ENCODE measurements at places on chromosomes 16 and 17. TPM values are rescaled to one million over a fixed set of nuclear protein-coding genes. Genes with fewer than 3 reads are reported as not detected.
A peak's percentile ranks its signal among the peaks of the same experiment; 100 is the strongest.

GRCh38 chr17:52532373-52532772 is 373.9 kb upstream of the CA10 start:
- no peak for DNase-seq

HSF4 gene
- total RNA-seq, result 28.7 TPM

- DNase-seq, result peak; percentile 6
These were observed 2.2 kb upstream of the EFTUD2 start for GRCh38 chr17:44901411-44901921.

- no peak for DNase-seq
These were observed 975.3 kb upstream of the SOX9 start for GRCh38 chr17:71145486-71145885.

KRT25 gene
- 0.05 TPM for total RNA-seq

DNA sequence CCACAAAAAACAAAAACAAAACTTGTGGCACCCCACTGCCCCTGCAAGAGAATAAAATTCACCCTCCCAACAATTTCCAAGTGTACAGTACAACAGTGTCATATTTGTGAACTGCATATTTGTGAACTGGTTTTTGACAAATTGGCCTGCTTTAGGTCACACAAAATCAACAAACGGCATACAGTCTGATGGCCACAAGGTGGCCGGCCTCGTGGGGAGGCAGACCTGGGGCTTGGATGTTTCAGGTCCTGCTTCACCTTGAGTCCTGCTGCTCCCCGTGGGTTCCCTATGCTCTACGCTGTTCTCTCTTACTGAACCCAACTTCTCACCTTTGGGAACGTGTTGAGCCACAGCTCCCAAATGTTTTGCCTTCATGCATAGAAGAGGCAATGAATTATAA is 102.2 kb downstream of the CDK5R1 start:
- DNase-seq, result peak; percentile 20

DNA sequence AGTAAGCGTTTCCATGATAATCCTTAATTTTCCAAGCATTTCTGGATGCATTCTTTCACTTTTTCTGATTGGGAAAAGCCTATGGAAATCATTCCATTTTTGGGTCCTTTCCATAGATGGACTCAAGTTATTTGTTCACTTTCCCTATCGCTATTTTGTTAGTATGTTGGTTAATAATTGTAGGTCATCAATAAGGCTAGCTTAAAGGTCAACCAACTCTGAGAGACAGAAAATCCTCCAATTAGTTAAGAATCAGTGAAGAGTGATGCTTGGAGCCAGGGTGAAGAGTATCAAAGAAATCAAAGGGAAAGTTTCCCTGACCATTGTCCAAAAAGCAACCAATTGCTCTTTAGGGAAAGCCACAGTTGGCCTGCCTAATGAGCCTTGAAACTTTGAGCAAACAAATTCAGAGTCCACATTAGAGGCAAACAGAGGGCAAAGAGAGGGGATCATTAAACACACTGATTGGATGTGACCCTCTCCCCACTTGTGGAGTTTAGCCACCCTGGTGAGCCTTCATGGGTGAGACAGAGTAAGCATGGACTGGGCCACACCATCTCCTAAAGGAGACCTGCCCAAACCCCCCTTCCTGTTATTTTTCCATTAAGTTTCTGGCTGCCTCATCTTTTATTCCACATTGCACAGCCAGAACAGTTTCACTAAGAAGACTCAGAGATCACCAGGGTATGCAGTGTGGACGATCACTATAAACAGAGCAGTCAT is 133.4 kb upstream of the DYNLRB2 start:
- DNase-seq, result no peak

DNA sequence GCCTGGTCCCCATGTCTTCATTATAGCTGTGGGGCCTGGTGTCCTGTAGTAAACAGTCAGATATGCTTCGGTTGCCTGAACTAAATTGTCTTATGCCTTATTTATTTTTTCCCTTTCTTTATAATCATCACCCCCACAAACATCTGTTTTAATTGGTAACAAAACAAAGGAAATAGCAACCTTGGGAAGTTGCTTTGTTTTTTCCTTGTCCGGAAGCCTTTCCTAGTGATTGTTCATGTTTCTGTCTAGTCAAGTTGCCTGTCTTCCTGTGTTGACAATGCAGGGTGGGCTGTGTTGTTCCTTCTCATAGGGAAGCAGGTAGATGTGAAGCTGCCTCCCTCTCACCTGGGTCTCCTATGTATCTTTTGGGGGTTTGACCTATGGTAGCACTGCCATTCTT is 16.7 kb downstream of the PGS1 start:
- no peak for DNase-seq

DNA sequence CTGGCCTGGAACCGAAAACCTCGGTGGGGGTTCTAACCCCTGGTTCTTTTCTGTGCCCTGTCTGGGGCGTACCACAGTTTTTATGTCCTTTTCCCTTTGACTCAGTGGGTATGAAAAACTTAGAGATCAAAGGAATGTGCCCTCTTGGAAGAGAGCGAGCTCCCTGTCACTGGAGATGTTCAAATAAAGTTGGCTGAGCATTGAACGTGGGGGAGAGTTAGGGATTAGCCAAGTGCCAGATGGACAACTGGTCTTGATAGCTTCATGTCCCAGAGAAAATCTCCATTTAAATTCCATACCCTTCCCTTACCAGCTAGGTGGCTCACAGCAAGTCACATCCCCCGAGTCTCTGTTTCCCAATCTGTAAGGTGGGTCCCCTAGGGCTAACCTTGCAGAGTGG is 9.5 kb downstream of the ADGRG1 start:
- no peak for DNase-seq

DNA sequence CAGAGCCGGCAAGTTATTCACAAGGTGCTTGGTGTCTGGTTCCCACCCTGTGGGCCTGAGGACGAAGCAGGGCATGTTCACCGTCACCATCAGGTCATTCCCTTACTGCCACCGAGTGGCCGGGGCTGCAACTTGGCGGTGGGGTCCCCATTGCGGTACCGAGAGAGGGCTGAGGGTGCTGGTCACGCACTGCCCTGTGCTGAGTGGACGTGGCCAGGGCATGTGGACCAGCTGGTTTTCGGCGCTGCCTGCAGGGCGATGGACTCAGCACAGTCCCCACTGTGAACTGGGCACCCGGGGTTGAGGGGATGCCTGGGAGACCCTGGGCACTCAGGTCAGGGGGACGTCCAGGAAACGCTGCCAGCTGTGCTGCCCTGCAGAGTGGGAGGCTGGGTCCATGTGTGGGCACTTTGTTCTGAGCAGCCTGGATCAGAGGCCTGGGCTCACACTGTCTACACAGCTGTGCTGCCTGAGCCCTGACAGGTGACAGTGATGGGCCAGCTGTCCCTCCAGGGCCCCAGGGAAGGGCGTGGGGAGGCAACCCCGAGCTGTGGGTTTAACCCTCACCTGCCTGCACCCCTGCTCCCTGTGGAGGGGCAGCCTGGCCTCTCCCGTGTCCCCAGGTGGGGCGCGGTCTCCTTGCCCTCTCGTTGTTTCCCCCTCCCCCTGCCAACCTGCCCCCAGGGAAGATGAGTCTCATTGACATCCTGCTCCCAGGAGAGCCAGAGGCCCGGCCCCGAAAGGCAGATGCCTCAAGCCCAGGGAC is 39.3 kb upstream of the GNG13 start:
- no peak for DNase-seq

PSMD3 gene
- 125 TPM for total RNA-seq

GNG13 gene
- not detected for total RNA-seq

GRCh38 chr17:79479876-79480275 is 131.0 kb downstream of the RBFOX3 start:
- DNase-seq, result no peak

DNA sequence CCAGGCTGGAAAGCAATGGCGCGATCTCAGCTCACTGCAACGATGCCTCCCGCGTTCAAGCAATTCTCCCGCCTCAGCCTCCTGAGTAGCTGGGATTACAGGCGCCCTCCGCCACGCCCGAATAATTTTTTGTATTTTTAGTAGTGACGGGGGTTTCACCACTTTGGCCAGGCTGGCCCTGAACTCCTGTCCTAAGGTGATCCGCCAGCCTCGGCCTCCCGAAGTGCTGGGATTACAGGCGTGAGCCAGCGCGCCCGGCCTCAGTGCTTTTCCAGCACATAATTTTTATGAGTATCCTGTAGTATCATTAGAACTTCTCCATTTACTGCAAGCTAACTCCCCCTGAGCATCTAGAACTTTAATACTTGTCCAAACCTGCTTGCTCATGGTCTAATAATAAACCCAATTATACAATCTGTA is 1.8 kb downstream of the UBE2G1 start:
- no peak for DNase-seq

DNA sequence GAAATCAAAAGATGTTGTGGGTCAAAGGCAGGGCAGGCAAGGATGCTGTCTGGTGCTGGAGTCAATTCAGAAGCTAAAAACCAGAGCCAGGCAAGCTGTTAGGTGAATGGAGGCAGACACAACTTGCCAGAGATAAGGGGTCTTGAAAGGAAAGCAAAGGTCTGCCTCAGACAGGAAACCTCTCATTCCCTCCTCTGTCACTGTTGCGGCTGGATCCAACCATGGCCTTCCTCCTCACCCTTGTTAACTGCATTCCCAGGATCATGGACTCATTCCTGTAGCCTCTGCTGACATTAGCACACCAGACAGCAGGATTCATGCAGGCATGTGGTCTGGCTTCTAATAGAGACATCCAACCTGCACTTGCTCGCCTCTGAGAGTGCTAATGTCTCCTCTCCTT is 186.7 kb upstream of the HS3ST3A1 start:
- no peak for DNase-seq

- no peak for DNase-seq
These were observed 21.9 kb downstream of the ADORA2B start for GRCh38 chr17:15966879-15967248.

DNA sequence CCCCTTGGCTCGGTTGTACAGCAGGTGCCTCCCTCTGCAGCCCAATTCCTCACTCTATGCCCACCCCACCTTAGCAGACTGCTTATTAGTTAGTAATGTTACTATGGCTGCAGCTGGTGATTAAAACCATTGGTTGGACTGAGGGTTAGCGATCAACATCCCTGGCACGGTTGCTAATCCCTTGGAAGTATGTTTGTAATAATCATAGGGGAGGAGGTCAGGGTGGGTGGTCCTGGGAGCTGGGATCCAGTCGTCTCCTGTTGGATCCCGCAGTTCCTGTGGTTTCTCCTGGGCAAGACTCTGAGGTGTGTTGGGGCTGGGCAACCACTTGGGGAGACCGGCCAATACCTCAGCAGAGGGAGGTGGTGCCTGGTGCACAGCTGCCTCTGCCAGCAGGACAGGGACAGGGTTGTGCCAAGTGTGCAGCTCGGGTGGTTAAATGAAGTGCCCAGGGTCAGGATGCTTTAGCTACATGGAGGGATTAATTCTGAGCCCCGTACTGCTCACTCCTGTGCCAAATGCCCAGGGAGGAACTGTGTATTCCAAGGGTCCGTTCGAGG is 38.0 kb downstream of the FZD2 start:
- no peak for DNase-seq

DNA sequence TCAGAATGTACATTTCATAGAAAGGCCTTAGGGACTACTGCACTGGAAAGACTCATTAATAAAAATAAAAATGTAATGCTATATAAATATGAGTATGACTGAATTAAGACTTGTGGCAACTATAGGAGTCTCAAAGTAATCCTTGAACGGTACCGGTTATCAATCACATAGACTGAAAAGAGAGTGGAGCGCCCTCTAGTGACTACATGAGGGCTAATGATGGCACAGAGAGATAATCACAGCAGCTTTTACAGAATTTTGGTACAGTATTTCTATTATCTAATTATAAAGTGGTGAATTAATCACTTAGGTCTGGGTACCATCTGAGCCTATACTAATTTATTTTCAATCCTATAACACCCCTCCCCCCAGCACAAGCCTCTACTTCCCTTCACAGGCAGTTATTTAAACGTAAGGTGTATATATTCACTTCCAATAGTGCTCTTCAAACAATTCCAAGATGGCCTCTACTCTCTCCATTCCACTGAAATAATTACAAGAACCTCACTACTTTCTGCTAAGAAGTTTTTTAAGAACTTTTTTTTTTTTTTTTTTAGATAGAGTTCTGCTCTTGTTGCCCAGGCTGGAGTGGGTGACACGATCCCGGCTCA is 40.7 kb upstream of the ANKFY1 start:
- DNase-seq, result peak; percentile 72

PLXDC1 gene
- total RNA-seq, result 0.43 TPM

DNA sequence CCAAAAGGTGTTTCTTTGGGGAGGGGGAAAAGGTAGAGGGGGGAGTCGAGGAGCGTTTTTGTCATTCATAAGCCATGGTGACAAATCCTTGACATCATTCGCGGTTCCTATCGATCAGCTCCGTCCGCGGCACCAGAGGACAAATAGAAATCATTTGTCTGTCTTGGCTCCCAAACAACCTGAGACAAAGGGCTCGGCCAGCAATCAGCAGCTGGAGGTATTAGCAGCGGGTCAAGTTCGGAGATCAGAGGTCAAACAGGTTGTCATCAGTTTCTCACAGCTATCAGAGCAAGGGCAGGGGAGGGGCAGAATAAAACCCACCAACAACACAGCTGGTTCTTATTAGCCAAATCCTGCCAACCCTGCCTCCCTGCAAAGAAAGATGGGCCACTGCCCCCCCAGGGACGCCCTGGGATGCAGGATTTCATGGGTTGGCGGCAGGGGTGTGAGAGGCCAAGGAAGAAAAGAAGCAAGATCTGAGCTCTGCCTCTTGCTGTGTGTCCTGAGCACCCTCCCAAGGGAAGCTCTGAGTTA is 145.3 kb upstream of the LHX1 start:
- DNase-seq, result no peak

- DNase-seq, result peak; percentile 60
These were observed 31.5 kb downstream of the NEUROD2 start for GRCh38 chr17:39576187-39576586.

DNA sequence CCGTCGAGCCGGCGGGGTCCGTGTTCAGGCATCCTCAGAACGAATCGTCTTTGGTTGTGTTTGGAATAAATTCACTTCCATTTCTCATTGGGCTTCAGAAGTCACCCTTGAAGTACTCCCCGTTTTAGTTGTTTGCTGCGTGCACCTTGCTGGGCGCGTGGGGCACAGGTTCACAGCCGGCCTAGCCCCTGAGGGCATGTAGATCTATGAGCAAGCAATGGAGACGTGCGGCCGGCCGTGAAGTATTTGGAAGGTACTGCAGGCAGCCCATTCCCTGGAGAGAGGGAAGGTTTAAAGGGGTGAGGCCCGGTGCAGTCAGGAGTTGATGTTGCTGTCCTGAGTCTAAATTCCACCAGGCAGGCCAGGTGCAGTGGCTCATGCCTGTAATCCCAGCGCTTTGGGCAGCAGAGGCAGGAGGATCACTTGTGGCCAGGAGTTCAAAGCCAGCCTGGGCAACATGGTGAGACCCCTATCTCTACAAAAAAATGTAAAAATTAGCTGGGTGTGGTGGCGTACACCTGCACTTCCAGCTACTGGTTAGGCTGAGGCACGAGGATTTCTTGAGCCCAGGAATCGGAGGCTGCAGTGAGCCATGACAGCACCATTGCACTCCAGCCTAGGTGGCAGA is 714 bp downstream of the ACSF3 start:
- DNase-seq, result peak; percentile 4
